Mammary epithelial cell (primary cell): ENCODE measurements at places on chromosomes 2 and 18. TPM values are rescaled to one million over a fixed set of nuclear protein-coding genes. Genes with fewer than 3 reads are reported as not detected.

YPEL5 gene
- total RNA-seq, result 109 TPM

PLGLB2 gene
- total RNA-seq, result 3.0 TPM

PSTPIP2 gene
- total RNA-seq, result 33.7 and 37.9 TPM in 2 replicates

SKA1 gene
- total RNA-seq, result 10.2 and 18.2 TPM in 2 replicates

PLEKHA3 gene
- 6.0 TPM for total RNA-seq

PDE6D gene
- 15.7 and 16.2 TPM in 2 replicates for total RNA-seq

STEAP3 gene
- total RNA-seq, result 22.4 and 28.8 TPM in 2 replicates

TUBA4B gene
- not detected for total RNA-seq

TP53I3 gene
- 75.3 TPM for total RNA-seq
